Activated gamma-delta T cell treated with anti-CD3 and anti-CD28 coated beads, Interleukin-2, amount 50 U/mL, for 16 hours (primary cell): ENCODE measurements at places on chromosomes 4 and X.

GRCh38 chrX:75045369-75045768 lies 110.7 kb downstream of the ABCB7 start:
- no peak for DNase-seq

DNA sequence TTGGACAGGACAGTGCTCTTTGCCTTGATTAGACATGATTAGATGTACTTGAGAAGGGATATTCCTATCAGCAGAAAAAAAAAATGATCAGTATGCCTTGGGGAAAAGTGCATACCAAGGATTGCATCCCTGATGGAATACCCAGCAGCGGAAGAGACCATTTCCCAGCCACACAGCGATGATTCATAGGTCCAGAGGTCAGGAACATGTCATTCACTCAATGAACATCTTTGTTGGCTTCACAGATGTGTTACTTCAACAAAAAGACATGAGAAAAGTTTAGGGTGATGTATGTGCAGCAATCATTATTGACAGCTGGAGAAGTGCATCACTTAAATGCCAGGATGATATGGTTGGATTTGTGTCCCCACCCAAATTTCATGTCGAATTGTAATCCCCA lies 293.5 kb downstream of the ZNF674 start:
- no peak for DNase-seq

- DNase-seq, result no peak
Observed at GRCh38 chrX:40167233-40167849, 69.6 kb upstream of the BCOR start.

GRCh38 chr4:37710491-37710890 lies 24.3 kb upstream of the RELL1 start:
- no peak for DNase-seq

DNA sequence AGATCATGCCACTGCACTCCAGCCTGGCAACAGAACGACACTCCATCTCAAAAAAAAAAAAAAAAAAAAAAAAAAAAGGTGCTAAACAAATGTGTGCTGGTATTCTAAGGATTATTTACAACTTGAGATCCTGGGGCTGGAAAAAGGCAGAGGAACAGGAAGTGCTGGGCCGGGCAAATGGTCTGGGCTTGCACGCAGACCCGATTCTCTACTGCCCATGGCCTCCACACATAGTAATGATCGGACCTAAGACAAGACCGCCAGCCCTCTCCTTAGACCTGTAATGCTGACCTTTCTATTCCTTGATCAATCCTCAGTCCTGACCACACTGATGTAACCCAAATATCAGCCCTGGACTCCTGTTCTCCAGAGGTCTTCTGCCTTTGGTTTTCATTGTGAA lies 67.8 kb downstream of the EFNB1 start:
- no peak for DNase-seq

GRCh38 chr4:175106301-175106700 lies 188.1 kb downstream of the ADAM29 start:
- DNase-seq, result no peak

- no peak for DNase-seq
Observed at GRCh38 chrX:38935561-38935960, 134.3 kb downstream of the MID1IP1 start.

DNA sequence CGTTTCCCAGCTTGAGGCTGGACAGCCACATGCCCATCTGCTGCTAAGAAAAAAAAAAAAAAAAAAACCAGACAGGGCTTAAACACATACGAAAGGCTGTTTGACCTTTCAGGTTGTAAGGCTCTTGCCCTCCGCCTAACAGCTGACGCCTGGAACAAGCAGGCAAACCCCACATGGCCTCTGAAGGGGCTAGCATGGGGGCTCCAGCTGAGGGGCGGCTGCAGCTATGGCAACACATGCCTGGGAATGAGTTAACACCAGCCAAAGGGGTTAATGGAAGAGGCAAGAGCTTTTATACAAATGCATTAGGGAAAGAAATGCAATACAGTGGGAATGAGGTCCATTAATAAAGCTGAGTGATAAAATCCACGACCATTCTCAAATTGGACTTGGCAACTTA lies 183.6 kb downstream of the ENOX2 start:
- DNase-seq, result no peak

DNA sequence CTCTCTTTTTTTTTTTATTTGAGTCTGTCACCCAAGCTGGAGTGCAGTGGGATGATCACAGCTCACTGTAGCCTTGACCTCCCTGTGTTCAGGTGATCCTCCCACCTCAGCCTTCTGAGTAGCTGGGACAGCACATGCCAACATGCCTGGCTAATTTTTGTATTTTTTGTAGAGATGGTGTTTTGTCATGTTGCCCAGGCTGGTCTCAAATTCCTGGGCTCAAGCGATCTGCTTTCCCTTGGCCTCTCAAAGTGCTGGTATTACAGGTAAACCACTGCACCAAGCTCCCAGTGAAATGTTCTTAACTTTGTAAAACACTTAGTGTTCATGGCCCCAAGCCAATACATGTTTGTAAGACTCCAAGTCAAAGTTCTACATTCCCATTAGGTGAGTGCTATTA lies 316.1 kb downstream of the KCTD8 start:
- DNase-seq, result no peak

- no peak for DNase-seq
Observed at GRCh38 chr4:37381040-37381668, 136.6 kb downstream of the NWD2 start.

DNA sequence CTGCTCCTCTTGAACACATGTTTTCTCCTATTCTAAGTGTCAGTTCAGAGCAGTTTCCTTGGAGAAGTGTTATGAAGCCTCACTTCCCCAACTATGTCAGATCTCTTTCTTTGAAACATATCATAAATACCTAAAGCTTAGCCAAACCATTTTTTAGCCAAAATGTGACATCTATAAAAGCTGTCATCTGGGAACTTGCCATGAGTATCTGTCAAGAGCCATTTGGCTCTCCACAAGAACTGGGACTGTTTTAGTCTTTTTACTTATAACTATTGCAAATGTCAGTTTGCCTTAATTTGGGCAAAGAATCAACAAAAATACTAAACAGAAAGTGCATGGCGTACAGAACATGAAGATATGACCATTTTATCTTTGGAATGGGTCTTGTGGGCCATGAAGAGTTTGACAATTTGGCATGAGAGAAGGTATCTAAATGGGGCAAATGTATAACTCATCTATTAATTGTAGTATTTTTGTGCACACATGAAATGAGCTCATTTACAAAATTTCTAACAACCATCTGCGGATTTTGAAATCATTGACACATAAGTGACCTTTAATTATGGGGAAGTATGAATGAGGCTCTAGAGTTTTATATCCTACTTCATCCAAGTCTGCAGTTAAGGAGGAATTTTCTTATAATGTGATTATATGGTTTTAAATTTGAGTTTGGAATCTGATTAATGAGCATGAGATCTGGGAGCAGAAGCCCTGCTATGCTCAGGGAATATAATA lies 129.1 kb upstream of the PACRGL start:
- no peak for DNase-seq

DNA sequence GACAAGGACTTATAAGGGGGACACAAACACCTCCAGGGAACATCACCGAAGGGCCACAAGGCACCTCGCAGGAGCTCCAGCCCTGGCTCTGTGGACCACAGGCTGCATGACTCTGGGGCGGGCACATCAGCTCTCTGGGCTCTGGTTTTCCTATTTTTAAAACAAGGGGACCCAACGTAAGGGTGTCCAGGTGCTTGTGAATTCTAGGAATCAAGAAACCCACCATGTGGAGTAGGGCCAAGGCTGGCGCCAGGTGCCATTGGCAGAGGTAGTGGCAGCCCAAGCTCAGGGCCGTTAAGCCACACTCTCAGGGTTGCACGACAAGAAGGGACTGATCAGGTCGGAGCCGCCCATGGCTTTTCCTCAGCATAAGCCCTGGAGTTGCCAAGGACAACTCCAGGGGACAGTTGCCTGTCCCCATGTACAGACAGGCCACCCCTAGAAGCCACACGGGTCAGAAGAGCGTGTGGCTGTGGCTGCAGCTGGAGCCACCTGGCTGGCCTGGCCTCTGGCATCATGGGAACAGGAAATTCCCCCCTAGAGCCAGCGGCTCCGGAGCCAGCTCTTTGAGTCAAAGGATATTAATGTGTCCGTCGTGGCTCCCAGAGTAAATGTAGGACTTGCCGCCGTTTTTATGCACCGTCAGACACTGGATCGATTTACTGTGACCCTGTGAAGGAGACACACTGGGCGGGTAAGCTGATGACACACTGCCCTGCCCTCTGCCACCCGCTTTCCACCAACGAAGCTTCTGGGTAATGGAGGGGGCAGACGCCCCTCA lies 32.5 kb downstream of the WDR1 start:
- no peak for DNase-seq

DNA sequence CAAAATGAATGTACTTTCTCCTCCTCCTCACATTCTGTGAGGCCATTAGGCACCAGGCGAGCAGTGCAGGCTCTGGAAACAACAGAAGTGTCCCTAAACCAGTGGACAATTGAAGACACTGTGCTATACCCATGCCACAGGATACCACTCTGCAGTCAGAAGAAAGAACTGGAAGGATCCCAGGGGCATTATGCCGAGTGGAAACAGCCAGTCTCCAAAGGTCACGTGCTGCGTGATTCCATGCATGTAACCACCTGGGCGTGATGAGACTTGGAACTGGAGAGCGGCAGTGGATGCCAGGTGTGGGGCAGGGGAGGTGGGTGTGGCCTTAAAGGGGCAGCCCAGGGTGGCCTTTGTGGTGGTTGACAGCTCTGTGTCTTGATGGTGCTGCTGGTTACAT lies 139.4 kb downstream of the EVC2 start:
- DNase-seq, result no peak

- DNase-seq, result no peak
Observed at GRCh38 chr4:51890760-51891159, 47.8 kb downstream of the DCUN1D4 start.

GRCh38 chr4:1427010-1427409 lies 20.8 kb upstream of the NKX1-1 start:
- DNase-seq, result no peak

- no peak for DNase-seq
Observed at GRCh38 chr4:68962868-68963267, 11.3 kb upstream of the UGT2A3 start.

GRCh38 chr4:174696657-174697056 lies 132.4 kb downstream of the GLRA3 start:
- DNase-seq, result no peak

DNA sequence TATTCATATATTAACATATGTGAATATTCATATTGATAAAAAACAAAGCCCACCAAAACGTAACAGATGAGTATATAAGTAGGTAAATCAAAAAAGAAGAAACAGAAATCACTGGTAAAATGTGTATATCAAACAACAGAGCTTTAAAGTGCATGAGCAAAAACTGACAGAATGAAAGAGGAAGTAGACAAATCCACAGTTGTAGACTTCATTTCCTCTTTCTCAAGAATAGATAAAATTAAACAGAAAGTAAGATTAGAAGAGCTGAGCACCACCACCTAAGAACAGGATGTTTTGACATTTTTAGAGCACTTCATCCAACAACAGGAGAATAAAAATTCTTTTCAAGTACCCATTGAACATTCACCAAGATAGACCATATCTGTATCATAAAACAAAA lies 64.6 kb downstream of the CNKSR2 start:
- no peak for DNase-seq

DNA sequence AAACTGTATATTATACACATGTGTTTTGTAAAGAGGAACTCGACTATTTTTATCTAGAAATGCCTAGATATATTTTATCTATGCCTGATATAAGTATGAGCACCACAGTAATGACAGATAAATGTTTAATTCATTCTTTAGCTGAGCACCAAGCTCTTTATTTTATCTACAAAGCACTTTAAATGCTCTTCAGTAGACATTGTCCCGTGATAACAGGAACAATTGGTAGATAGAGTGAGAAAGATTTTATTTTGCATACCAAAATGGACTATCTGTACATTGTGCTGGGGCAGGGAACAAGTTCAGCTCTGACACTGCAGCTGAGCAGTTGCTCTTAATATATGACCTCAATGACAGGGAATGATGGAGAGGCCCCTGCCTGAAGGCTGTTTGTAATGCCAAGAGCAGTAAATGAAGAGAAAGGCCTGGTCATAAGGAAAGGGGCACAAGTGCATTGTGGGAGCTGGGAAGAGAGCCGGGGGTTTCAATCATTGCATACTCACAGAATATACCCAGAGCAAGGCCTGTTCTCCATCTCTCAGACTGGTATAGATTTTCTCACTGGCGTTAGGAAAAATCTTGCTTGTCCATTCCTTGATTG lies 57.3 kb downstream of the SEPTIN11 start:
- DNase-seq, result no peak

- no peak for DNase-seq
Observed at GRCh38 chr4:2648159-2648814, 107.8 kb downstream of the TNIP2 start.

GRCh38 chrX:40735325-40736169 lies at the start of gene MED14:
TSS of gene MED14 (minus strand) at chrX:40735542. CDS start at chrX:40735412, 130 bp downstream.
- peak; percentile 94 for DNase-seq

DNA sequence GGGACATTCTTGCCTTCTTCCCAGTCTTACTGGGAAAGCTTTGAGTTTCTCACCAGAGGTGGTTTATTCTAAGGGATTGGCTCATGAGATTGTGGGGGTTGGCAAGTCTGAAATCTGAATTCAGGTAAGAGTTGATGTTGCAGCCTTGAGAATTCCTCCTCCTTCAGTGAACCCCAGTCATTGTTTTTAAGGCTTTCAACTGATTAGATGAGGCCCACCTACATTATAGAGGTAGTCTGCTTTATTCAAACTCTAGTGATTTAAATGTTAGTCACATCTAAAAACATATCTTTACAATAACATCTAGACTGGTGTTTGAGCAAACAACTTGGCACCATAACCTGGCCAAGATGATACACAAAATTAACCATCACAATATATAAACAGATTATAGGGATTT lies 156.5 kb upstream of the MED14 start:
- DNase-seq, result no peak

DNA sequence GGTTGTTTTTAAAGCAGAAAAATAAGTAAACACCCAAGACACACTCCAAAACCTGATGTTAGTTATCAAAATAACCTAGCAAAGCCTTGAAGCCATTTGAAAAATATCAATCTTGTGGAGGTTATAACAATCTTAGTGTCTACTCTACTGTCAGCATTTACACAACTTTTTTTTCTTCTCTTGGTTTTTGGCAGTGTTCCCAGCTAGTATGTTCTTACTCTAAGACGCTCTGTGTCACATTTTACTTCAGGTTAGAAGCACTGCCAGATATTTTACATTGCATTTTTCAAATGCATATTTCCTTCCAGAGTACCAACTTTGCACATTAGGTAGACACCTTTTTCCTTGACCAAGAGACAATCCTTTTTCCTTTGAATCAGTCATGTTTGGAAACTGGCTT lies 114.0 kb upstream of the INPP4B start:
- no peak for DNase-seq

DNA sequence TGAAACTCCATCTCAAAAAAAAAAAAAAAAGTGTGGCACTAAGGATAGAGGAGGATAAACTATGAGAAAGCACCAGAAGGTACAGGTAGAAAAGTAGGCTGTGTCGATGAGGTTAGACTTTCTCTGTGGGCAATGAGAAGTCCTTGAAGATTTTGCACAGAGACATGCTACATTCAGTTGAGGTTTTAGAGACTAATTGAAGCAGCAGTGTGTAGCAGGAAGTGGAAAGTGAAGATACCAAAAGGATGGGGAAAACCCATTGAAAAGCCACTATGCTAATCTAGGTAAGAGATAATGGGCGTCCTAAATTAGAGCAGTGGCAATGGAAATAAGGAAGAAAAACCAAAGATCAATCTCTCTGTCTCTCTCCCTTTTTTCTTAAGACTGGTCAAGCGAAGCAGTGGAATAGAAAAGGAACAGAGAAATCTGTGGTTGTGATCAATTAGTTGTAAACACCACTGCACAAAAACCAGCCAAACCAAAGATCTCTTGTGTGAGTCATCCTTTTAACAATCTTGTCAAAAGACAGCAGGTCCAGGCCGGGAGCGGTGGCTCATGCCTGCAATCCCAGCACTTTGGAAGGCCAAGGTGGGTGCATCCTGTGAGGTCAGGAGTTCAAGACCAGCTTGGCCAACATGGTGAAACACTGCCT lies 3.5 kb downstream of the SPINK2 start:
- DNase-seq, result no peak
